ENCODE measurements at places on chromosomes 4 and X.

DNA sequence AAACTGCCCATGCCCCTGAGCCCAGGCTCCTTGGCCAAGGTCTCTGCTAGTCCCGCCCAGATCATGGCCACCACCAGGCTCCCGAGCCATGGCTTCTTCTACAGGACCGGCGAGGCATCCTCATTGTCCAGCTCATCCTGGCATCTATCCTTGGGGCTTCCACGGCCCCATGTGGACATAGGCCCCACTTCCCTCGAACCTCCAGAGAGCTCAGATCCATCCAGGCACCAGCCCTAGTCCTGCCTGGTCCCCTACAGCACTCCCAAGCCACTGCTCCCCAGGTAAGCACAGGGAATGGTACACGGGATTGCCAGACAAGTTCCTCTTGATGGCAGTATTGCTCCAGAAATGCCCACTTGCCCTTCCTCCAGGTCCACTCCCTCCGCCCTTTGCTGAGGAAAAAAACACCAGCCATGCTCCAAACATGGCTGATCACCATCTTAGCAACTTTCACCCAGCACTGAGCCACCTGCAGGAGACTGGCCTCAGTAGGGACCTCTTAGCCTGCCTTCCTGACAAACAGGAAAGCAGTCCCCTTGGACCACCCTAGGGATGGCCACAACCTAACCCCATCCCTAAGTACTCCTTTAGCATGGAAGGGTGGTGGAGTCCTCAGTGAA is 272.1 kb upstream of the AGTR2 start:
- peak; percentile 33 for DNase-seq

DNA sequence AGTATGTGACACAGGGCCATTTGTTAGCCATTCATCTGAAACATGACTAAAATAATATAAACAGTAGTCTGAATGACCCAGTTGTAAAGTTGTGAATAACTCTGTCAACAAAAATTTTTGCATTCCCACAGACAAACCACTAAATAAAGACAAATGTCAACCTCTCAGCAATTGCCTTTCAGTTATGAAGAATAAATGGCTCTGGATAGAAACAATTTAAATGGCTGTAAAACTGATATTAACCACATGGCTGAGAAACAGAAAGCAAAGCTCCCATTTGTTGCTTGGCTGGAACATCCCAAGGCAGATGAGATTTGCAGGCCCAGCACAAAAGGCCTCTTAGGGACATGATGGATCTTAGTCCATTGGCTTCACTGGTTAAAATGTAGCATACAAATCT is 296.3 kb downstream of the GALNTL6 start:
- DNase-seq: no peak

DNA sequence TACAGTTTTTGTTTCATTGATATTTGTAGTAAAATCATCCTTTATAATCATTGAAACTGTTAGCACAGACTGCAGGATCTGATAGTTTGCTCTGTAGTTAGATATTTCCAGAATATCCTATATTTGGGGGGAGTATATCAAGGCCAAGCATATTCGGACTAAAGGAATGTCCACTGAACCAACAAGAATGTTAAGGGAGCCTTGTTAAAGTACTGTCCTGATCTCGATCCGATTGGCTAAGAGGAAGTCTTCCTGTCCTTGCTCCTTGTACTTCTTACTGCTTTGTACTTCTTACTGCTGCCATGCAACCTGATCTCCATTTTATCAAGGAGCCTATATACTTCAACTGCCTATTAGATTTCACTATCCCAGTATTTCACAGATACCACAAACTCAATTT is 449.3 kb downstream of the RPA4 start:
- DNase-seq: no peak

DNA sequence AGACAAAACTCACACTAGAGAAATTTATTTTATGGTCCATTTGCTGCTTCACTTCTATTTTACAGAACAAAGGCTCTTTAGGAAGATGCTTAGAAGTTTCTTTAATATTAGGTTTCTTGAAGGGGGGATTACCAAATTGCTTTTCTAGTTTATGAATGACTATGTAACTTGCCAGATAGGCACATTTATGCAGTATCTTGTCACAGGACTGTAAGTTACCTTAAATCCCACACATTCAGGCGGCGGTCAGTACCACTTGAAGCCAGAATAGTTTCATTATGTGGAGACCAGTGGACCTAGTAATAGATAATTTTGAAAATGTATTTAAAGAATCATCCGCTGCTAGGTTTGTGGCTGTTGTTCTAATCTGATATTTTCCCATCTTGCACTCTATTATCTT is 18.3 kb downstream of the RBBP7 start:
- DNase-seq: no peak

Measured in activated CD4-positive, alpha-beta T cell treated with anti-CD3 and anti-CD28 coated beads, Interleukin-2, Interleukin-6, amounts not matched to agents 100 ng/mL and 50 ng/mL, durations not matched to agents 16 hours and 8 hours (primary cell).